ENCODE measurements at places on chromosomes 13 and 19. TPM values are rescaled to one million over a fixed set of nuclear protein-coding genes. Genes with fewer than 3 reads are reported as not detected.

The CDC42EP5 gene
- total RNA-seq: 31.4 TPM

The ZIC2 gene
- 0.11 TPM for total RNA-seq

The LRRC8E gene
- 1.3 TPM for total RNA-seq

The AMER2 gene
- 1.3 TPM for total RNA-seq

The LGALS14 gene
- not detected for total RNA-seq

The F7 gene
- total RNA-seq: 0.63 TPM

The ZNF486 gene
- 23.4 TPM for total RNA-seq

The ELAVL3 gene
- 0.90 TPM for total RNA-seq

The PRR19 gene
- total RNA-seq: not detected

The FGF9 gene
- 13.8 TPM for total RNA-seq

The RCBTB1 gene
- 13.1 TPM for total RNA-seq

The URI1 gene
- total RNA-seq: 111 TPM

Data from urinary bladder (tissue), 4 donors.